T-helper 2 cell (primary cell): ENCODE measurements at places on chromosomes 12 and 14.

- DNase-seq: no peak
These were observed 139.3 kb downstream of the PTPN11 start for GRCh38 chr12:112557951-112558630.

DNA sequence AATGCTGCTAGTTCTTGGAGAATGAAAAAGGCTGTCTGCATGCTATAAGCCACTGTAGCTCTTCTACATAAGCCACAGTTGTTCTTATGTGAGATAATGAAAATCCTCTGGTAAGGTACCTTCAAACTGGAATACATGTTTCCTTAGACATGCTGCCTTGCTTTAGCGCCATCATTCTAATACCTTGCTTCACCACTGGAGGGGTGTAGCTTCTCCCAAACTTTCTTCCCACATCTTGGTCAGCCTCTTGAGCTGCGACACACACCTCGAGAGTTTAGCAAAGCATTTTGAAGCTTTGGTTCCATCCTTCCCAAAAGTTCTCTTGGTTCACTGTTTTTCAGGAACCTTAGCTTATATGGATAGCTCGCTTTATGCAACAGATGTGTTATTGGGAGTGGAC, 69.5 kb downstream of the NKX2-1 start:
- no peak for DNase-seq

GRCh38 chr12:77924703-77925102, 94.0 kb downstream of the NAV3 start:
- no peak for DNase-seq

- DNase-seq: no peak
These were observed 30.6 kb downstream of the VCPKMT start for GRCh38 chr14:50085570-50086320.

- DNase-seq: no peak
These were observed 24.7 kb upstream of the AP4S1 start for GRCh38 chr14:31000629-31001338.

DNA sequence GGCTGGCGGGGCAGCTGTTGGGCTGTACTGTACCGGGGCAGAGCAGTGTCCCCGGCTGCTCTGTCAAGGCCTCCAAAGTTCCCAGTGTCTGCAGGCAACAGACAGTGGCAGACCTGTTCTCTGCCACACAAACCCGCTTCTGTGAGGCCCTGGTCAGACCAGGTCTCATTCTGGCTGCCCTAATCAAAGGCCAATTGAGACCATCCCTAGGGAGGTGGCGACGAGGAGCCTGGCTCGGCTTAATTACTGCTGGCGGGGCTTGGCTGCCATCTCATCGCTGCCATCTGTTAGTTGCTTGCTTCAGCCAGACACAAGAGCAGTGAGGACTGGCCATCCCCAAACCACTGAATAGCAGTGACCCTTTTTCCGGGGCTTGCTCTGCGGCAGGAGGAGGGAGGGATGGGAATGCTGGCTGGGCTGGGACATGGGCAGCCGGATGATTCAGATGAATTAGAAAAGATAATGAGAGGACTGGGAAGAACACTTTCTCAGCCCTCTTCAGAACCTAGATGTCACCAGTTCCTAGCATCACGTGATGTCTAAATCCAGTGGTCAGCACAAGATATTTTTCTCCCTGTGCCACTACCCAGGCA, 24.5 kb downstream of the ERG28 start:
- DNase-seq: no peak

- no peak for DNase-seq
These were observed 775.0 kb downstream of the DIO2 start for GRCh38 chr14:79436335-79436734.

DNA sequence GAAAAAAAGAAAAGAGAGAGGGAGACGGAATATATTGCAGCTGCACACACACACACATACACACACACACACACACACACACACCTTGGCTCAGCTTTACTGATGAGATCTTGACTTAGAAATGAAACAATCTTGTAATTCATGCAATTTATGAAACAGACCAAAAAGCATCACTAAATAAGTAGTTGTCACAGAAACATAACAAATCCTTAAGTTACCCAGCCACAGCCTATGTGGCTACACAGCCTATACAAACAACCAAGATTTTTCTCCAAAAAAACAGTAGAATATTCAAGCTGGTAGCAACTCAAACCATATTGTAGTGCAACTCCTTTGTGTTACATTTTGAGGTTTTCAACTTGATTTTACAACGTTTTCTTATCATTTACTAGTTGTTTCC, 37.9 kb upstream of the GNG2 start:
- DNase-seq: no peak

DNA sequence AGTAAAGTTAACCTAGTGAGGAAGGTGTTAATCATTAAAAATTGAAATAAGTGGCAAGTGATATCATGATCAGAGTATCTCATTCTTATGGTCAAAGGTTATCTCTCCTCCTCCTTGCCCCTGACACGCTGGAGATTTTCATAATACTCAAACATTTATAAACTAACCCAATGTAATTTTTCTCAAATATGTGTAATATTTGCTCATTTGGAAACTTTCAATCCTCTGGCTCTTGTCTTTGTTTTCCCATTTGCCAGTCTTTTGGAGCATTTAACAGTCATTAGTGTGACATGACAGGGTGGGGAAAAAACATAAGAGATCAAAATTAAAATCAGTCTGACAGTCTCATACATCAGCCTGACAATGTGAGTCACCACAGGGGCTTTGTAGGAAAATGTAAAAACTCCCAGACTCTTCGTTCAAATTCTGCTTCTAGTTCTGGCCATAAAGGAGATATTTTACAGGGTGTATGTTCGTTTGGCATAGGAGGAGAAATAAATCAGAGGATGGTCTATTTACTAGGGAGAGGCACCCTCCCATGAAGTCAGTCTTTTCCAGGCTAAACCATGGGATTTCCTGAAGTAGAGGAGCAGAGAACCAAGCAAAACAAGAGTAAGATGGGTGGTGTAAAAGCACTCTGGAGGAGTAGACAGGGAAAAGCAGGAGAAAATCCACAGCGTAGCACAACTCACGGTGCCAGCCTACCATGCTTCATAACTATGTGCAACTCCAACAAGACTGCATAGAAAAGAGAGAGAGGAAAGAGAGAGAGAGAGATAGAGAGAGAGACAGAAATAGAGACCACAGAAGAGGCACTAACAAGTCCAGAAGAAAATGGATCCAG, 369.2 kb upstream of the PDE3A start:
- DNase-seq: no peak

- peak; percentile 40 for DNase-seq
These were observed 30.0 kb downstream of the DTX1 start for GRCh38 chr12:113086249-113087164.

DNA sequence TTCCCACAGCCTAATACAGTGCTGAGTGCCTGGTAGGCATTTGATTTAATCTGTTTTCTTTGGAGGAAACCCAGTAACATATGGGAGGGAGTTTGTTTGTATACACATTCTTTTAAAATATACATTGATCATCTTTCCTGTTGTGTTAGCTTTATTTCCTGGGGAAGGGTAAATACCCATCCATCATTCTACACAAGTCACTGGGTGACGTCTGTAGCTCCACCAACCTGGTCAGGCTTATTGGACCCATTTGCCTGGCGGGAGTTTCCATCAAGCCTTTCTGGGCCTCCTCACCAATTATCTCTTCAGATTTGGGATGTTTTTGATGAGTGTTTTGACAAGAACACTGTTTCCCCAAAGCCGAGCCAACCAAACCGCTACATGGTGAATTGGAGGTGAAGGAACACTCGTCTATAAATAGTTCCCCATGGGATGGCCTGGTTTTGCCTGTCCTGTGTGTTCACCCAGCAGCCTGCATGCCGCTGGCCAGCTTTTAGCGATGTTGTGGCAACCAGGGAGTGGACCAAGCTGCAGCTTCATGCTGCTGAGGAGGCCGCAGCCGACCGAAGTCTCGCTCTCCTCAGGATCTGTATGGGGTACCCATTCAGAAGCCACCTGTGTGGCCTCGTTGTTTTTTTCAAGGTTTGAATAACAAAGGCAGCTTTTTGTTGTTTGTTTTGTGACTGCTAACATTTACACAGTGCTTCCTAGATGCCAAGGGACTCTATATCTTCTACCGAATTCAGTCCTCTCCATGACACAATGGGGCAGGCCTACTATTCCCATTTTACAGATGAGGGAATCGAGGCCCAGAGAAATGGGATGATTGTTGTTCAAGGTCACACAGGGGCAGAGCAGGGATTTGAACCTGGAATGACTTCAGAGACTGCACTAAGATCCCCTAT, 22.6 kb downstream of the PLXNC1 start:
- no peak for DNase-seq

- DNase-seq: no peak
These were observed 2.3 kb upstream of the RPL41 start for GRCh38 chr12:56114084-56114483.

DNA sequence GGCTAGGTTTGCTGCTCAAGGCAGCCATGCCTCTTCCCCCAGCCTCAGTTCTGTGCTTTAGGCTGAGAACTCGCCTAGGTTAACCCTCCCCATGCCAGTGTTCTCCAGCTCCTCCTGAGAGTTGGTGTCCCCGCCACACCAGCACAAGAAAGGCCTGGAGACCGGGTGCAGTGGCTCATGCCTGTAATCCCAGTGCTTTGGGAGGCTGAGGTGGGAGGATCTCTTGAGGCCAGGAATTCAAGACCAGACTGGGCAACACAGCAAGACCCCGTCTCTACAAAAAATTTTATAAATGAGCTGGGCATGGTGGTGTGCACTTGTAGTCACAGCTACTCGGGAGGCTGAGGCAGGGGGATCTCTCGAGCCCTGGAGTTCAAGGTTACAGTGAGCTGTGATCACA, 10.2 kb downstream of the RIN3 start:
- no peak for DNase-seq

GRCh38 chr14:32697114-32697513, 241.6 kb upstream of the NPAS3 start:
- no peak for DNase-seq

- no peak for DNase-seq
These were observed 1054.7 kb downstream of the GALC start for GRCh38 chr14:86938320-86938719.

- DNase-seq: no peak
These were observed 508.6 kb downstream of the FLRT2 start for GRCh38 chr14:86038387-86039042.

DNA sequence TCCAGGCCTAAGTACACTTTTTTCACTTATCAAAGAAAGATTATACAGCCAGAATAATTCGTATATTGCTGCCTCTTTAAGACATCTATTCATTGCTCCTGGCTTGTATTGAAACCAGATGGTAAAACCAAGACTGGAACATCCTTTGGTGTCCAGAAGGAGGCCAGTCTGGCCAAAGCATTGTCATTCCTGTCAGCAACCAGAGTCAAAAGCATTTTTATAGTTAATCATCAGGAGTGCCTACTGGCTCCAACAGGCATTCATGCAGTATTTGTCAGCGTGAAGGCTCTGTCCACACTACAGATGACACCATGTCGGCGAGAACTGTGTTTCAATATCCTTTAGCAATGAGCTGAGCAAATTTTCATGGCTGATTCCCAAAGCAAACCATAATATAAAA, 118.0 kb upstream of the G2E3 start:
- no peak for DNase-seq

GRCh38 chr14:32225378-32225920, 22.4 kb upstream of the RNU6-8 start:
- DNase-seq: no peak

GRCh38 chr12:130526813-130527212, 189.1 kb downstream of the PIWIL1 start:
- DNase-seq: no peak

DNA sequence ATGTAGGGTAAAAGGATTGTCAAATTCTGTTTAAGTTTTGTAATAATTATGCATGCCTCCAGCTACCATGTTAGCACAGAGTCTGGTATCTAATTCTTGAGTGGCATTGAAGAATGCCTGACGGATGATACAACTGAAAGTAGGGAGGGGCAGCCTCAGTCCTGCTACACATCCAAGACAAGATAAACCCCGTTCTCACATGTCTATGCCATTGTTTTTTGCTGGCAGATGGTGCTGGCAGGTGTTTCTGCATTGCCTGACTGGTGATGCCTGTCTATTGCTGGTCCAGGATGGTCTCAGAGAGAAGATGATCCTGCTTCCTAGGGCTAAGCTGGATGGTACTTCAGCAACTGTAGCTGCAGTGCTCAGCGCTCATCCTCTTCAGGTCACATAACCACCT, 245.8 kb upstream of the NAV3 start:
- no peak for DNase-seq

DNA sequence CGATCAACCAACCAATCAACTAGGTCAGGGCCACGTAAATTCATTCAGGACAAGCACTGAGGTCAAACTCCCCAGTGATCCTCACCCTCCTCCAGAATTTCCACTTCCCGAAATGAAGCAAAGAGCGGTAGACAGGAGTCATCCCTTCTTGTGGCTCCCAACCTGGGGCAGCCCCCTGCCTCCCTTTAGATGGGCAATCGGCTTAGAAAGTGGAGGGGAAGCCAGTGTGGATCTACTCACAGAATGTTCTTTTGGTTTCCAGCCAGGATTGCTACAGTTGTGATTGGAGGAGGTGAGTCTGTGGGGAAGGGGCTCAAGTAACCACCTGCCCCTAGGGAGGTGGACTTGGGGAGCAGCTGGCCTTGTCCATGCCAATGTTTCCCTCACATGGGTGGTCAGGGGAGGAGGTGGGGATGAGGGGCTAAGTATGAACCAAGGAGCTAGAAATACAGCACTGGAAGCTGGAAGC, 4.1 kb downstream of the IFI27 start:
- no peak for DNase-seq

DNA sequence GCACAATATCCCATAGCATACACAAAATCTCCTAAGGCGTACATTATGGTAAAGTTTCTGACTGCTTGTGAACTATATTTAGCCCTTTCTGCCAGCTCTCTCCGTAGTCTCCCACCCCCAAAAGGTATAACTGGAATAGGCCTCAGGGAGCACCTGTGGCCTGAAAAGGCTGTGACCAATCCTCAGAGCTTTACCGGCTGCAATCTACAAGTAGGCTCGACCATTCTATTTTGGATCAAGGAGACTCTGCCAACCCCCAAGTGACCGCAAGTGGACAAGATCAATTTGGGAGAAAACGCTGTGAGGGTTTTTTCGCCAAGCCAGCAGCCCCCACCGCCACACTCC, 1.2 kb downstream of the PPTC7 start:
- no peak for DNase-seq

DNA sequence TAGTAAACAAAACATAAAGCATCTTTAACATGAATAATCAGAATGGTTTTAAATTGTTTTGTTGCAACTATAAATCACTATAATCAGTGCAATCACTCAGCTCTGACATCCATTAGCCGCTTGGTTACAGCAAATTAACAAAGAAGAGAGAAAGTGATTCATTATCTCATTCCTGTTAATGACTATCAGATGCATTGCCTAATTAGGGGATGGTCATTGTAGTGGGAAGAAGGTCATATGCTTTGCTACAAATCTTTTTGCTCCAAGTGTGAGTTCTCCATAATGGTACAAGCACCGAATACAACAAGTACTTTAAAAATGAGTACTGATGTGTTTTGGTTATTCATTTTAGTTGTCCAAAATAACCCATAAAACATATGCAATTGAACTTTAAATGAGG, 272.0 kb downstream of the AKAP6 start:
- DNase-seq: no peak

DNA sequence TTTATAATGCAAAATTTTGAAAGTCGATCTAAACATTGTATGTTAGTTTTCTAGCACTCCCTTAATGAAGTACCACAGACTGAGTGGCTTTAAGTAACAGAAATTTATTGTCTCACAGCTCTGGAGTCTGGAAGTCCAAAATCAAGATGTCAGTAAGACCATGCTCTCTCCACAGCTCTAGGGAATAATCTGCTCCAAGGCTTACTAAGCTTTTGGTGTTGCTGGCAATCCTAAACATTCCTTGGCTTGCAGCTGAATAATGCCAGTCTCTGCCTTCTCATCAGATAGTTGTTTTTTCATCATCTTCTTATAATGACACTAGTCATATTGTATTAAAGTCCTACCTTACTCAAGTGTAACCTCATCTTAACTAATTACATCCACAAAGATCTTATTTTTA, 102.2 kb downstream of the RASSF9 start:
- DNase-seq: no peak
